ENCODE measurements at places on chromosomes 1 and 21.

DNA sequence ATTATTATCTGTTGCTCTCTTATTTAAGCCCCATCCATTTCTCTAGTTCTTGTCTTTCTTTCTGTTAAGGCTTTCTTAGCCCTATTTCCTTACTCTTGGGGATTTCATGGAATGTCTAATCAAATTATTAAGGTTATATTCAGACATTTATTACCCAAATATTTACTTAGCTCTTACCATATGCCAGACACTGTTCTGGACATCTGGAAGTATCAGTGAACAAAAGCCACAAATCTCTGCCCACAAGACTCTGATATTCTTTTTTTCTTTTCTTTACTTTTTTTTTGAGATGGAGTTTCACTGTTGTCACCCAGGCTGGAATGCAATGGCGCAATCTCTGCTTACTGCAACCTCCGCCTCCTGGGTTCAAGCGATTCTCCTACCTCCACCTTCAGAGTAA, 74.3 kb upstream of the NBL1 start:
- no peak for DNase-seq

DNA sequence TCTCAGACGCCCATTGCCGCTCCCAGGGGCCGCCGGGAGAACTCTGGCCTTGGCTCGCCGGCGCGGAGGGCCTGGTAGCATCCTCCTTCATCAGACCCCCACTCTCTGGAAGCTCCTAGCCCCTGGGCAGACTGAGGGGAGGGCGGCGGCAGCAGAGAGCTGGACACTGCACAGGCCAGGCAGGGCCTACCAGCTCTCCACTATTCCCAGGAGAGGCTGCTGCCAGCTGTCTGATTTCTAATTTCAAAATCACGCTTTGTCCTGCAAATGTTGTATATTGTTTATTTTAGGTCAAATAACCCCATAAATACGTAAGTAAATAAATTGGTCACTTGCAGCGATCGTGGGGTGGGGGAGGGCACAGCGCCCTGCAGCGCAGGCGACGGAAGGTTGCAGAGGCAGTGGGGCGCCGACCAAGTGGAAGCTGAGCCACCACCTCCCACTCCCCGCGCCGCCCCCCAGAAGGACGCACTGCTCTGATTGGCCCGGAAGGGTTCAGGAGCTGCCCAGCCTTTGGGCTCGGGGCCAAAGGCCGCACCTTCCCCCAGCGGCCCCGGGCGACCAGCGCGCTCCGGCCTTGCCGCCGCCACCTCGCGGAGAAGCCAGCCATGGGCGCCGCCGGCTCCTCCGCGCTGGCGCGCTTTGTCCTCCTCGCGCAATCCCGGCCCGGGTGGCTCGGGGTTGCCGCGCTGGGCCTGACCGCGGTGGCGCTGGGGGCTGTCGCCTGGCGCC, at the start of gene MTARC1:
Gene MTARC1 (plus strand): TSS at position 577 of the 732 bp plus-strand sequence. CDS start 32 bp downstream, at position 609.
- no peak for DNase-seq

DNA sequence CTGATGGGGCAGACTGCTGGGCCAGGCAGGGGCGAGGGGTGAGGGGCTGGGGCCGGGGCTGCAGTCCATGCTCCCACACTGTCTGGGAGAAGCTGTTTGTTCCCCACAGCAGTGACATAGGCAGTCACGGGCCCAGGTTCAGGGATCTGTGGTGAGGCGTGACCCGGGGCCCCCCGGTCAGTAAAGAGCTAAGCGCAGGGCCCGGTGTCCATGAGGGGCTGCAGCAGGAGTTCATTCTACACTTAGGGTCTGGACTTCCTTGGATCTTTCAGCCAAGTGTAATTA, 4.4 kb downstream of the PEX10 start:
- no peak for DNase-seq

- no peak for DNase-seq
These were observed 782 bp upstream of the SDE2 start for GRCh38 chr1:225999912-226000337.

DNA sequence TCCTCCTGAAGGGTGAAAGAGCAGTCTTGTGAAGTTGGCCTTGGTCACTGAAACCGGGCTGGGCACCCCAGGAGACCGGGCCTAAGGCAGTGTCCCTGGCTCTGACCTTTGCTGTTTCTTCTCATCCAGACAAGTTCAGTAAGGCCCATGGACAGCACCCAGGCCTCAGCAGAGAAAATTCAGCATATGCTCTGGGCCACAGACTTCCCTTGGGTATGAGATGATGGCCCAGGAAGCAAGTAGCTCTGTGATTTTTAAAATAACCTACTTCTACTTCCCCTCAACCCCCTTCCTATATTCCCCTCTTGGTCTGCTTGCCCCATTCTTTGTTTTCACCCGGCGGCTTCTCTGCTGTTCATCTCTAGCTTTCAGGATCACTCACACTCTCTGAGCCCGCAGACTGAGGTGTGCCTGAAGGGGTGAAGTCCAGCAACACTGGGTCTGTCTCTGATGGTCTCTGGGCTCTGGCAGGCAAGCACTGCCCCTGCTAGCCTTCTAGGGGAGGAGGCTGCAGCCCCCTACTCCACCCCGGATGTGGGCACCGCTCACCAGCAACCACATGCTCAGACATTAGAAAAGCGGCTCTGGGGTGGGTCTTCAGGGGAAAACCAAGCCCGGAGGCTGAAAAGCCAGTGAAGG, 2.9 kb upstream of the GPR25 start:
- DNase-seq: no peak

- no peak for DNase-seq
These were observed 113.2 kb downstream of the GLUL start for GRCh38 chr1:182278144-182279054.

- no peak for DNase-seq
These were observed 3.9 kb downstream of the KCNA10 start for GRCh38 chr1:110515041-110515440.

DNA sequence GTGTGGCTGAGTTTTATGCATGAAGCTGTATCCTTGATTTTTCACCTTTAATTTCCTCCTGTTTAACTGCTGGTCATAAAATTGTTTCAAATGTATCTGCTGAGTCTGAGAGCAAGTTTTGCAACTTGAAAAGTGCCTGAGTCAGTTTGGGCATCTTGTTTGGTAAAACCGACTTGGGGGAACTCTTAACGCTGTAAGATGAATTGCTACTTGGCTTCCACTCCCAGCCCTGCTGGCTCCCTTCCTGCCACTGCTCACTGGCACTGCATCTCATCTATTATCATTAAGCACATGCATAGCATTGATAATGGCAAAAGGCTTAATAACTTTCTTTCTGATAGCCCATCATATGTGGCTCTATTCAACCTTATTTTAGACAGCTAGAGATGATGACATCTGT, 35.7 kb upstream of the FAM78B start:
- no peak for DNase-seq

DNA sequence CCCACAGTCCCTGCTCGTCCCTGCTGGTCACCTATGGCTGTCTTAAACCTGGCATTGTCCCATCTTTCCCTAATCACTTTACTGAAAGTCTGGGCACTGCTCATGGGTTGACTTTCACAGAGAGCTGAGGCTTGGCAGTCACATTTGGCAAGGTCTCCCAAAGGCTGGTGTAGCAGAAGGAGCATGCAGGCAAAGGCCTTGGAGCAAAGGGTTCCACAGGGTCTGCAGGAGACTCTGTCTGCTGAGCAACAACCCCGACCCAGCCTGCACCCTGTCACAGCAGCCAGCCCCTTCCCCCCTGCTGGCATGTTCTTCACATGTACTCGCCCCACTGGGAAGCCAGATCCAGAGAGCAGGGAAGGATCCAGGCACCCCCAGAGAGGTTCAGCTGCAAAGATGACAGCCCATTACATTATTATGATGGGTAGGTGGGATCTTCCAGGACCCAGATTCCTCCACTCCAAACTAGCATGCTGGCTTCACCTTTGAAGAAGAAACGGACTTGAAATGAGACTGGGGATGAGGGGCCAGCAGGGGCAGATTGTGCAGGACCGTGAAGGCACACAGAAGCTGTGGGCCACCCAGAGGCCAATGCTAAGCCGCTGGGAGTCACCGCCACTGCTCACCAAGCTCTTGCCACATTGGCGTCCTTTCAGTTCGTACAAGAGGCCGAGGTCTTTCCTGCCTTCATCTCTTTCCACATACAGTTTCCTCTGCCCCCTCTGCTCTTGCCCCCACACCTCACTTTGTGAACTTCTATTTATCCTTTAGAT, 14.2 kb upstream of the TMEM125 start:
- no peak for DNase-seq

Data from activated T-helper 9 cell treated with anti-CD3 and anti-CD28 coated beads, Interleukin-2, amount 50 U/mL, for 16 hours (primary cell).